Right lobe of liver (tissue), 6 donors: ENCODE measurements at places on chromosomes 5 and 9. TPM values are rescaled to one million over a fixed set of nuclear protein-coding genes. Genes with fewer than 3 reads are reported as not detected.

Gene PITX1
- total RNA-seq = not detected

Gene PAM
- 15.8 TPM for total RNA-seq

Gene TJP2
- 90.7 TPM for total RNA-seq

Gene HSD17B3
- 3.5 TPM for total RNA-seq

Gene GLDC
- 98.8 TPM for total RNA-seq

Gene CCDC152
- 0.06 TPM for total RNA-seq

Gene MARVELD2
- total RNA-seq = 21.6 TPM

Gene DCP2
- 15.5 TPM for total RNA-seq

Gene SLC6A18
- not detected for total RNA-seq

Gene SLC6A7
- total RNA-seq = not detected

Gene LRRC14B
- not detected for total RNA-seq

Gene SFXN1
- total RNA-seq = 89.2 TPM

Gene TMED7
- total RNA-seq = 103 TPM

Gene HK3
- 2.3 TPM for total RNA-seq

Gene HMGCR
- 89.6 TPM for total RNA-seq

Gene KIF4B
- not detected for total RNA-seq

Gene C8G
- 499 TPM for total RNA-seq

Gene PCDHGA4
- total RNA-seq = 0.51 TPM

Gene PIP5KL1
- total RNA-seq = not detected

Gene PCDHGB7
- 3.3 TPM for total RNA-seq
